ENCODE measurements at places on chromosomes 7 and 10.

- DNase-seq = peak; percentile 48
These were observed 35.1 kb upstream of the PAX2 start for GRCh38 chr10:100710151-100710871.

- no peak for DNase-seq
These were observed 17.2 kb upstream of the TLX1 start for GRCh38 chr10:101113890-101114403.

GRCh38 chr7:31744294-31744874, 57.4 kb downstream of the PPP1R17 start:
- peak; percentile 73 for DNase-seq

GRCh38 chr7:31785101-31785500, 98.1 kb downstream of the PPP1R17 start:
- no peak for DNase-seq

DNA sequence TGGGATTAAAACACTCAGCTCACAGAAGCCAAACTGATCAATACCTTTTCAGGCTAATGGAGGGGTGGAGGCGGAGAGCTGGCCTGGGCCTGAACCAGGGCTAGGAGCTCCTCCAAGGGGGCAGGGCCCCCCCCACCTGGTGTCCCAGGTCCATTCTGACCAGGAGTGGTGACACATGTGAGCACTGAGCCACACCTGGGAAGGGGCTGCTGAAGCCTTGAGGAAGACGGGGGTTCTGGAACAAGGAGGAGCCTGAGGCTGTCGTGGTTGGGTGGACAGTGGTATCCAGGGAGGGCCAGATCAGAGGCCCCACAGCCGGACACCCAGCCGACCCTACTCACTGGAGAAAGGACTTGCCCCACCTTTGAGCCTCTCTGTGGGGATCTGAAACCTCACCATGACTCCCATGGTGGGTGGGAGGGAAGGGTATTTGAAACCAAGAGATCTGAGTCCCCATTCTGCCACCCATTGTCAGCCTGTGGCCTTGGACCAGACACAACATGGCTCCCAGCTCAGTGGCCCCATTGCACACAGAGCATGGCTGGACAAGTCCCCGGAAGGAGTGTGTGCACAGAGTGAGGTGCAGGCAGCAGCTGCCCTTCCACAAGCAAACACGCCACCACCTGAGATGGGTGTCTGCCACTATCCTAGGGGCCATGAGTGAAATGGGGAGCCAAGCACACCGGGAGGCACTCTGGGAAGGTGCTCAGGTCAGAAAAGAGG, 12.4 kb downstream of the TMEM273 start:
- DNase-seq = no peak

DNA sequence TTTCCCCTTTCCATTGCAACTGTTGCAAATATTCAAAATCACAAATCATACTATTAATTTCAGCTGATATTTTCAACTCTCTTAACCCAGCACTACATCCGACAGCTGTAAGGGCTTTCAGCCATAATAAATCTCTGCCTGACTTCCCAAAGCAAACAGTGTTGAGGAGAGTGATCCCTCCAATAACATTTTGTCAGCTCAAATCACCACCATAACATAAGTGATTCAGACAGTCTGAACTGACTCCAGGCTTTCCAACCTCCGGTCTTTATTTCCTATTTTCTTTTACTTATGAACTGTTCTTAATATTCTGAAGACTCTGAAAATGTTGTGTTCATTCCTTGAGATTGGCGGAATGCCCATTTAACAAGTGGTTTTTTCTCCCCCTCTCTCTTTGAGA, 1085.9 kb downstream of the GATA3 start:
- DNase-seq = no peak

DNA sequence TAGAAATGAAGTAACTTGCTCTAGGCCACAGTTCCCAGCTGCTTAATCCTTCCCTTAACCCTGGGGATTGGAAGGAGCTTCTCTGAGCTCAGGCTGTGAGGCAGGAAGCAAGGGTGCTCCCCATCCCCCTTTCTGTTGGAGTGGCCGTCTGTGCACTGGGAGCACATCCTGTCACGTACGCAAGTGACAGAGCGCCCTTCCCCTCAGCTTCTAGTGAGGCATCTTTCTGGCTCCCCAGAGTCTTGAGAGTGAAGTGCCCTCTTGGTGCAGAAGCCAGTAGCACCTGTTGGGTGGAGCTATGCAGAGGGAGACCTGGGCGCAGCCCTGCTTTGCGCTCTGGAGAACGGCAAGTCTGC, 47.8 kb downstream of the SHH start:
- no peak for DNase-seq

GRCh38 chr10:99433378-99434020, 3.1 kb upstream of the GOT1 start:
- no peak for DNase-seq

- DNase-seq = no peak
These were observed 72.4 kb upstream of the CXCL12 start for GRCh38 chr10:44457259-44457658.

- no peak for DNase-seq
These were observed 14.9 kb upstream of the COL13A1 start for GRCh38 chr10:69786791-69787190.

Data from NCI-H69 (cell line).